Subcutaneous preadipocyte (primary cell): ENCODE measurements at places on chromosomes 2 and 18. TPM values are rescaled to one million over a fixed set of nuclear protein-coding genes. Genes with fewer than 3 reads are reported as not detected.

Gene TTN
- 1.1 and 2.7 TPM in 2 replicates for total RNA-seq

Gene ACMSD
- not detected in 2 replicates for total RNA-seq

Gene RIT2
- not detected in 2 replicates for total RNA-seq

Gene ATP6V1C2
- total RNA-seq: under 0.01 TPM in 2 replicates

Gene ARL4C
- total RNA-seq: 5.5 and 7.3 TPM in 2 replicates

Gene PMS1
- 21.7 and 22.9 TPM in 2 replicates for total RNA-seq

Gene GAREM2
- total RNA-seq: 0.78 and 1.5 TPM in 2 replicates

Gene STARD6
- total RNA-seq: under 0.01 TPM in 1 of 2 replicates, not detected in the other

Gene USP34
- total RNA-seq: 84.1 and 131 TPM in 2 replicates

Gene BOK
- 11.4 and 13.7 TPM in 2 replicates for total RNA-seq

Gene SATB2
- 10.3 and 11.1 TPM in 2 replicates for total RNA-seq

Gene MDH1B
- 0.37 and 0.78 TPM in 2 replicates for total RNA-seq

Gene ACVR1C
- total RNA-seq: under 0.01 TPM in 1 of 2 replicates, not detected in the other

Gene DOK6
- 0.37 TPM in 1 of 2 replicates, not detected in the other for total RNA-seq

Gene SIX3
- total RNA-seq: under 0.01 and 0.39 TPM in 2 replicates

Gene MYOM1
- under 0.01 TPM in 2 replicates for total RNA-seq
